ENCODE measurements at places on chromosomes 1 and 21. TPM values are rescaled to one million over a fixed set of nuclear protein-coding genes. Genes with fewer than 3 reads are reported as not detected.

DNA sequence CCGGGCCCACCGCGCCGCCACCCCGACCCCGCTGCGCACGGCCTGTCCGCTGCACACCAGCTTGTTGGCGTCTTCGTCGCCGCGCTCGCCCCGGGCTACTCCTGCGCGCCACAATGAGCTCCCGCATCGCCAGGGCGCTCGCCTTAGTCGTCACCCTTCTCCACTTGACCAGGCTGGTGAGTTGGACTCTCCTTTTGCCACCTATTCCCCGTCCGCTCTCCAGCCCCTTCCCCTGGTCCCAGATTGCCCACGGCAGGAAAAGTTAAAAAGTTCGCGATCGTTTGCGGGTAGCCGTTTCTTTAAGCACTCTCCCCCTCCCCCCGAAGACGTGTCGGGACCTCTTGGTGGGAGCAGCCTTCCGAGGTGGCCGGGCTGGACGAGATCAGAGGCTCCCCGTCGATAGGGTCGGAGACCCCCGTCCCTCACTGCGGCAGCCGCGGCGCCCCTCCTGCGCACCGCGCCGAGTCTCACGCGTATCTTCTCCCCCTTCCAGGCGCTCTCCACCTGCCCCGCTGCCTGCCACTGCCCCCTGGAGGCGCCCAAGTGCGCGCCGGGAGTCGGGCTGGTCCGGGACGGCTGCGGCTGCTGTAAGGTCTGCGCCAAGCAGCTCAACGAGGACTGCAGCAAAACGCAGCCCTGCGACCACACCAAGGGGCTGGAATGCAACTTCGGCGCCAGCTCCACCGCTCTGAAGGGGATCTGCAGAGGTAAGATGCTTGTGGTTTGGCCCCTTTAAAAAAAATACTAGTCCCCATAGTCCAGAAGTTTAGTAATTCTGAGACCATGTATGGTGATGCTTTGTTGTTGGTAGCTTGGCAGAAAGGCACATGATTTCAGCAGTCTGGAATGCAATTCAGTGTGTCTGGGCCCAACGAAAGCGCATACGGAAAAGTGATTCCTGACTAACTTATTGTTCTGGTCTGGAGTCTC is 576 bp downstream of the CCN1 start:
- H3K36me3 ChIP-seq: no peaks in the 10 kb centered on the region
- no peak overlapping the region for H3K27ac ChIP-seq
- peak overlapping the region; percentile 53 for H3K4me3 ChIP-seq
- no peak for DNase-seq
- H3K4me1 ChIP-seq: peaks cover 5% of the 10 kb centered on the region

Gene ELF3
- polyA plus RNA-seq: 0.39 TPM

Gene CFHR2
- polyA plus RNA-seq: not detected

Gene PEAR1
- polyA plus RNA-seq: not detected

GRCh38 chr21:28240586-28240985 is 752.1 kb downstream of the LTN1 start:
- H3K4me3 ChIP-seq: no peak overlapping the region
- H3K4me1 ChIP-seq: no peaks in the 10 kb centered on the region

GRCh38 chr1:117173006-117173405 is 37.7 kb downstream of the VTCN1 start:
- no peaks in the 10 kb centered on the region for H3K36me3 ChIP-seq
- no peaks in the 10 kb centered on the region for H3K4me1 ChIP-seq
- H3K27ac ChIP-seq: no peak overlapping the region
- no peaks in the 10 kb centered on the region for H3K27me3 ChIP-seq

Gene DIO1
- polyA plus RNA-seq: not detected

GRCh38 chr1:70331962-70332361 is 22.6 kb downstream of the ANKRD13C start:
- no peak overlapping the region for H3K27ac ChIP-seq
- H3K4me1 ChIP-seq: no peaks in the 10 kb centered on the region
- no peaks in the 10 kb centered on the region for H3K27me3 ChIP-seq
- H3K36me3 ChIP-seq: peaks cover 2% of the 10 kb centered on the region

Gene UQCRHL
- polyA plus RNA-seq: 1.9 TPM

Gene DNALI1
- 0.08 TPM for polyA plus RNA-seq

Gene TNFRSF9
- 3.2 TPM for polyA plus RNA-seq

GRCh38 chr1:194102607-194103006 is 916.2 kb upstream of the B3GALT2 start:
- DNase-seq: no peak
- no peaks in the 10 kb centered on the region for H3K36me3 ChIP-seq
- H3K4me1 ChIP-seq: no peaks in the 10 kb centered on the region
- no peak overlapping the region for H3K4me3 ChIP-seq
- H3K27ac ChIP-seq: no peak overlapping the region
- no peaks in the 10 kb centered on the region for H3K27me3 ChIP-seq

Gene SHISA4
- polyA plus RNA-seq: not detected

- no peak overlapping the region for H3K27ac ChIP-seq
- no peaks in the 10 kb centered on the region for H3K4me1 ChIP-seq
- no peak overlapping the region for H3K4me3 ChIP-seq
- H3K36me3 ChIP-seq: no peaks in the 10 kb centered on the region
- no peak for DNase-seq
These were observed 64.0 kb downstream of the DHRS3 start for GRCh38 chr1:12553963-12554362.

Gene SLAMF9
- polyA plus RNA-seq: not detected

DNA sequence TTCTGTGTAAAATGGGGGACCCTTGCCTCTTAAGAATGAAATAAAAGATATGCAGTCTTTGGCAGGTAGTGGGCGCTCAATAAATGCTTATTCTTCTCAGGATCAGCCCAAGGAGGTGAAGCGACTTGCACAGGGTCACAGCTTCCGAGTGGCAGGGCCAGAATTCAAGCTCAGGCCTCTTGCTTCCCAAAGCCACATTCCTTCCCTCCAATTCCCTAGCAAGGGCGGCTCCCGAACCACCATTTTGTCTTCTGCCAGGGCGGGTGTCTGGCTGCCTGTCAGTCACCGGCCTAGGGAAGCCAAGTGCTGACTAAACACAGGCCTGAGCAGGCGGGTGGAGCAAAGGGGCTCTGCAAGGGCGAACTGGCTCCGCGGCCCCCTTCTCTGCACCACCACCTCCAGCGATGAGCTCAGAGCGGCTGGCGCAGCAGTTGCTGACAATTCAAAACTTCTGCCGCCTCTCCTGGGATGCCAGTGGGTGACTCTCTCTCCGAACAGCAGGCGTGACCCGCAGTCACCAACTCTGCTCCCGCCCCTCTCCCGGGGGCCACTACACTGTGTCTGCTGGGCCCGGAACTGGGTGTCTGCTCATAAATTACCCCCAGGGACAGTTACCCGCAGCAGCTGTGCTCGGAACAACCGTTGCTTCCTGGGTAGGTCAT is 10.8 kb downstream of the GPR3 start:
- peaks cover 13% of the 10 kb centered on the region for H3K36me3 ChIP-seq
- peak overlapping the region; percentile 64 for H3K27ac ChIP-seq
- peaks cover 16% of the 10 kb centered on the region for H3K4me1 ChIP-seq
- no peaks in the 10 kb centered on the region for H3K27me3 ChIP-seq
- H3K4me3 ChIP-seq: no peak overlapping the region
- DNase-seq: no peak

All from GM12878 (cell line).